IMR-90 (cell line): ENCODE measurements at places on chromosomes 6 and 20. TPM values are rescaled to one million over a fixed set of nuclear protein-coding genes. Genes with fewer than 3 reads are reported as not detected.

DNA sequence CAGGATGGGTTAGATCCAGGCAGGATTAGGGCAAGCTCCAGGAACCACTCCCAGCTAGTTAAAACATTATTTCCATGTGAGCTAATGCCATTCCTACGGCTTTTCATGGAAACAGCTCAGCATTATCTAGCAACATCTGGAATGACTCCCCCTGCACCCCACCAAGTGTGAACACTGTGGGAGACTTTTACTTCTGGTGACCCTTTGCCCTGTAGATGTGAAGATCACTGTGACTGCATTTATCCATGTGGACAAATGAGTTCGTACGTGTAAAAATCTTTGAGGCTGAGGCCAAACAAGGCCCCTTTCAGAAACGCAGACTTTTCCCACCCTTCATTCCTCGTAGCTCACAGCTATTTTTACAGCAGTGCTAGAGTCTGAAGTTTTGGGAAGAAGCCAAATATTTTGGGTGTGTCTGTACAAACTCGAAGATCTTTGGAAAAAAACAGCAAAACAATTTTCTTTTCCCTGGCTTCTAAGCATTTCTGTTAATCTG lies 221.8 kb upstream of the SOX4 start:
- H3K4me1 ChIP-seq: no peaks in the 10 kb centered on the region
- DNase-seq: no peak
- H3K4me3 ChIP-seq: no peak overlapping the region
- no peaks in the 10 kb centered on the region for H3K36me3 ChIP-seq
- H3K27ac ChIP-seq: no peak overlapping the region

The SAMHD1 gene
- total RNA-seq: 14.9 and 19.7 TPM in 2 replicates

DNA sequence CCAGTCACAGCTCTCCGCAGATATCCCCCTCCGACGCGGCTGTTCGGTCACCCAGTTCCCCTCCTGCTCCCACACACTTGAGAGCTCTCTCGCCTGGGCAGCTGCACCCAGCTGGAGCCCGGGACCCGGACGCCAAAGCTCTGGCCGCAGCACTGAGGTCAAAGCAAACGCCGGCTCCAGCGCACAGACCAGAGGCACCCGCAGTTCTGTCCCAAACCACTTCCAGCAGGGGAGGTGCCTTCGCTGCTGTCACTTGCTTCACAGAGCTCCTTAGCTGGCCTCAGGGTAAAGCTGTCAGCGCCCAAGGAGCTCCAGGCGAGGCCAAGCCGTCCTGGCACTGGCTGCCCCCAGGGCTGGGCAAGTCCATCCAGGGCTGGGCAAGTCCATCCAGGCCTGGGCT lies 27.9 kb downstream of the SLC2A4RG start:
- DNase-seq: no peak
- no peak overlapping the region for H3K27ac ChIP-seq
- no peak overlapping the region for H3K4me3 ChIP-seq
- peaks cover 30% of the 10 kb centered on the region; the same call in 1 of the 2 replicates for H3K36me3 ChIP-seq

DNA sequence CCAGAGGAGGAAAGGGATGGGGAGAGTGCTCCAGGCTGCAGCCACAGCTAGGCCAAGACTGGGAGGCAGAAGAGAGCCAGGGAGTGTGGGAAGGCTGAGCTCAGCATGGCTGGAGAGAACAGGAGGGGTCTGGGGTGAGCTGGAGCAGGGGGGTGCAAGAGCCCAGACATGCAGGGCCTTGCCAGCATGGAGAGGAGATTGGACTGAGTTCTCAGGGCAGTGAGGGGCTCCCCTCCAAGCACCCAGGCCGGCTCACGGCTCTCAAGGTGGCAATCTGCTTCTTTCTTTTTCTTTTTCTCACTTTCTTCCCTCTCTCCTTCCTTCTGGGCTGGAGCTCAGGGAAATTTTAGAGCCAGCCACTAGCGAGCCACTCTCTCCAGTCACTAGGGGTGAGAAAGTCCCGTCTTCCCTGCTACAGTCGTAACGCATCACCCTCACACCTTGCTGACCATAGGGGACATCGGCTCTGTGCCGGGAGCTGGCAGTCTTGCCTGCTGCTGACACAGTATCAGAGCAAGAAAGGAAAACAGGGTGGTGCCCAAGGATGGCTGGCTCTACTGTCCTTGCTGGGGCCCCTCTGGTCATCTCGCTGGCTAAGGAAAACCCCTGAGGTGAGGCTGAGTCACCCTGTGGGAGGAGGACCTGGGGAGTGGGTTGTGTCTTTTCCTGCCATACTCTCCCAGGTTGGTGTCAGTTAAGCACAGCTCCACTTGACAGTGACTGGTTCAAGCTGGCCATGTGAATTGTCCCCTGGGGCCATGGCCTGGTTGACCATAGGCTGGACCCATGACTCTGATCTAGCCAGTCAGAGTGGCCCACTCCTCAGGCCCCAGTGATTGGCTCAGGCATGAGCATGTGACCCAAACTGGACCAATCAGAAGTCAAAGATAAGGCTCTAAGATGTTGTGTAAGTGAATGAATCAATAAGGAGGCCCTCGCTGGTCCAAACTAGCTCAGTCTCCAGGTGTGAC lies 135.1 kb upstream of the PMEPA1 start:
- H3K4me1 ChIP-seq: no peaks in the 10 kb centered on the region
- no peak for DNase-seq
- H3K4me3 ChIP-seq: no peak overlapping the region
- H3K27ac ChIP-seq: no peak overlapping the region
